Activated CD8-positive, alpha-beta memory T cell treated with anti-CD3 and anti-CD28 coated beads for 1 hour (primary cell): ENCODE measurements at places on chromosomes 7 and 10.

- DNase-seq, result no peak
Observed at GRCh38 chr7:120054376-120055100, 218.4 kb upstream of the KCND2 start.

- DNase-seq, result no peak
Observed at GRCh38 chr7:68393051-68393450, 1205.2 kb upstream of the AUTS2 start.

DNA sequence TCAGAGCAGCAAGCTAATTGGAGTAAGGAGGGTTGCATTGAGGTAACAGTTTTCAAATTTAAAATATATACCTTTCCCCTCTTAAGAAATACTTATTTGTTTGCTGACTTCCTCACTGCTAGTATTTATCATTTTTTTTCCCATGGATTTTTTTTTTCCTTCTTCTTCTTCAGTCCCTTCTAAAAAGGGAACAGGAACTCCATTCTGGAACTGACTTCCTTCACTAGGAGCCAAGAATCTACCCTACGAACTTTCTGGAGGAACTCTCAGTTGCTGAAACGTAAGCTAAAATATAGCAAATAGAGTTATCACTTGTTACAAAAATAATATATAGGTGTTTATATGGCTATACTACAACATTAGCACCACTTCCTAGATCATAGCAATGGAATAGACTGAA, 95.4 kb downstream of the HGF start:
- no peak for DNase-seq

DNA sequence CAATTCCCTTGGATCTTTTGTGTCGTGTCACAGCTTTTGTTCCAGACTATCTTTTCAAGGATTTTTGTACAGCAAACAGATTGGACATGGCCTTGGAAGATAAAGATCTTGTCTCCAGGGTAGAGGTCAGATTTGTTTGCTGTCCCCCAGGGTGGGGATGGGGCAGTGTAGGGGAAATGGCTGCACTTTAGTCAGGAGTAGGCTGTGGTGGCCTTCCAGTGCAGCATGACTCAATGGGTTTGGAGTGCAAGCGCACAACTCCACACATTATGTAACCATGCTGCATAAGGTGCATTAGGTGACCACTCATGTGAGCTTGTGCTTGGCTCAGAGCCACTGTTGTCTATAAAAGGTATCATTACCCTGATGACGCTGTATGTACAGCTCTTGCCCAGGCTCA, 23.9 kb upstream of the ADAMTS14 start:
- DNase-seq, result no peak

DNA sequence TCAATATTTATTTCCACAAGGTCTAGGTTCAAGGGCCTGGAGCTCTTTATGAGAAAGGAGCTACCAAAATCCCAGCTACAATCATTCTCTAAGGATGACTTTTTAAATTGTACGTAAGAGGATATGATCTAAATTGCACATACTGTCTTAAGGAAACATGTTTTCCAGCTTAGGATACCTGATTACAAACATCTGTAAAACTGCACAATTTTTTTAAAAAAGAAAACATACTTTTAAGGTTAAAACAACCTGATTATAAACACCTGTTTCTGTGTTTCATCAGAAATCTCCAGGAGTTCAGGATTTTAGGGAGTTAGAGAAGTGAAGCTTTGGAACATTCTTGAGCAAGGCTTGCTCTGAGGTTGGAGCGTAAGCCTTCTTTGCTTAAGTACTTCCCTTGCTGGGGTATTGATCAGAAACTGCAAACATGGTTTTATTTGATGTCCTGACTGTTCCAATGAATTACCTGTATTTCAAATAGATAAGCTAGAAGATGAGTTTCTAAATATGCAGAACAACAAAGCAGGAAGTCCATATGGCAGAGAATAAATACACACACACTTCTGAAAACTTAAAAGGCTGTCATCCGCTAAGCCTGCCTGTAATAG, 248.6 kb downstream of the GFRA1 start:
- no peak for DNase-seq

DNA sequence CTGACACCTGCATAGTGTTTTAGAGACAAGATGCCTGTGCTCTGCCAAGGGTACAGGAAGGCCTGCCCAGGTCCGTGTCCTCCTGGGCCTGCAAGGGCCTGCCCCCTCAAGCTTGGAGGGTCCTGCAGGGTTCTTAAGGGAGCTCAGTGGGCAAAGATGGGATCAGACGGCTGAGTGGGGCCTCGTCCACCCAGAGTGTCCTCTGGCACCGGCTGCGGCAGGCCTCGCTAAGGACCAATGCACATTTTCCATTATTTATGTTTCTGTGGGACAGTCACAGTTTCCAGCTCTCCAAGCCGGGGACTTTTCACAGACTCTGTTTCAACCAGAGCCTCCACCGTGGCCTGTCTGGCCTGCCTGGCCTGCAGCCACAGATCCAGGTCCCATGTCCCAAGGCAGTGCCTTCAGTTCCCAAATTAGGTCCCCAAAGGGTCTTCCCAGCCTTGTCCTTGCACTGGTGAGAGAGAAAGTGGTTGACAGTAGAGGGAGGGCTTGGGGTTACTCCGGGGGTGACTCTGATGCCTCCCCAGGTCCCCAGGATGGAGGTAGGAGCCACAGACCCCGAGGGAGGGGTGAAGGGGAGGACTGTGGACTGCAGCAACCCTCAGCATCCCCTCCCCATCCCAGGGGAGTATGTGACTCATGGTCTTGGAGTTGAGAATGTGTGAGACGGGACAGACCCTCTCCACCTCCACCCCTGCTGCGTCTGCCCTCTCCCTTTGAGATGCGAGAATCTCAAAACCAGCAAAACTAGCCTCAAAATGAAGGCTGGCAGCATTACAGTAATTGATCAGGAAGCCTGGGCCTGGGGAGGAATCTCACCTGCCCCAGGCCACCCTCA, 14.8 kb downstream of the MYL10 start:
- no peak for DNase-seq

- no peak for DNase-seq
Observed at GRCh38 chr10:36574207-36574606, 551.2 kb upstream of the ANKRD30A start.

- no peak for DNase-seq
Observed at GRCh38 chr7:45625714-45626440, 51.7 kb downstream of the ADCY1 start.

- no peak for DNase-seq
Observed at GRCh38 chr7:134907000-134907399, 79.3 kb upstream of the AGBL3 start.

GRCh38 chr10:1316121-1316808, 260.1 kb downstream of the WDR37 start:
- no peak for DNase-seq

DNA sequence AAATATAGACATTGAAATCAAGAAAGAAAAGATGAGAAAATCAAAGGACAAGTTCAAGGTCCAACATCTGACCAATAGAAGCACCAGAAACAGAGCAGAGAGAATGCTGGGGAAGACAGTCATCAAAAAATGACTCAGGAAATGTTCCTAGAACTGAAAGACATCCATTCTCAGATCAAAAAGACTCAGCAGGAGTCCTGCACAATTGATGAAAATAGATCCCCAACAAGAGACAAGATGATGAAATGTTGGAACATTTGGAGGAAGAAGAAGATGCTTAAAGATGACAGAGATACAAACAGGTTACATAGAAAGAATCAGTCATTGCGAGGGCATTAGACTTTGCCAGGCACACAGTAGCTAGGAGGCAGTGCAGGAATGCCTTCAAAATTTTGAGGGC, 30.0 kb upstream of the EIF5AL1 start:
- no peak for DNase-seq

- no peak for DNase-seq
Observed at GRCh38 chr10:122487174-122487765, 25.9 kb downstream of the HTRA1 start.

- no peak for DNase-seq
Observed at GRCh38 chr7:927031-927671, 27.3 kb downstream of the ADAP1 start.

GRCh38 chr7:151736403-151736909, 140.5 kb downstream of the PRKAG2 start:
- DNase-seq, result no peak

GRCh38 chr7:149398195-149398820, 62.6 kb downstream of the ZNF777 start:
- no peak for DNase-seq

DNA sequence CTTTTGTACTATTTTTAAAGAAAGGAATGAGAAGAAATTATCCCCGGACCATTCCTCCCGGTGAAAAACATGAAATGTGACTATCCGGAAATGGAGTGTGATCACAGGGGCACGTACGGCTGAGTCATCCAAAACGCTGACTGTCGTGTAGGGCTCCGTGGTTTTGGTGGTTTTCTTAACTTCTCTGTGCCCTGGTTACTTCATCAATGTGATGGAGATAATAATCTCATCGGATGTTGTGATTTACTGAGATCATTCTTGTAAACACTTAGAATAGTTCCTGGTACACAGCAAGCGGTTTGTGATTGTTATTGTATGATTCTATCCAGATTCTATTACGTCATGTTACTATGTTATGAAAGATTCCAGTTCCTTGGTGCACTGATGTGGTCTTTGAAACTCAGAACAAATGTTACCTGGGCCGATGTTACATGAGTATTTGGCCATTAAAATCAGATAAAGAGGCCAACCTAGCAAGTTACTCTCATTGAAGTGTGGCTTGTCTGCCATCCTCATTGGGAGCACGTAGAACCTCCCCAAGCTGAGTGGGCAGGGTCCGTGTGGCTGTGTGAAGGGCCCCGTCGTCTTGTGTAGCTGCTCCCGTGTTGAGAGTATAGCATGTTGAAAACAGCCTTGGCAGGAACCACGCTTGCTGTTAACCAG, 99.5 kb downstream of the CAMK1D start:
- DNase-seq, result peak; percentile 51

DNA sequence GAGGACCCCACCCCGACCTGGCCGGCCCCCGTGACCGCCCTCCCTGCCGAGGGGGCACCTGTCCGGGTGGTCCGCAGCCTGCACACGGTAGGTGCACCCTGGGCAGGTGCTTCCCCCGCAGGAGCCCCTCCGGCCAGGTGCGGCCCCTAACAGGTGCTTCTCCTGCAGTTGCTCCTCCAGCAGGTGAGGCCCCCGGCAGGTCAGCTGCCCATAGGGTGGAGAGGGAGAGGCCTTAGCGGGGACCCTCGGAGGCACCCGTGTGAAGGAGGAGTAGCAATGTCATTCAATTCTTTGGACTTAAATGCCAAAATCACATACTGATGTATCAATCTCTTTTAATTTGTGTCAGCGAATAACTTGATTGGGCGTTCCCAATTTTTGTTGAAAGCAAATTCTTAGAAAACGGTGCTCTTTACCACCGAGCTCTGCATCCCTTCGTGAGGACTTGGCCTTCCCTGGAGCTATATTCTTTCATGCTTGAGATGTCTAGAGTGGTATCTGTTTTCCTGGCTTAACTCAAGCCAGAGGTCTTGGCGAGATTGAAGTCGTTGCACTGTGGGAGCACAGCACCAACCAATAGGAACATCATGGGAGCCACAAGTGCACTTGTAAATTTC, 738 bp upstream of the NCAPG2 start:
- DNase-seq, result no peak

DNA sequence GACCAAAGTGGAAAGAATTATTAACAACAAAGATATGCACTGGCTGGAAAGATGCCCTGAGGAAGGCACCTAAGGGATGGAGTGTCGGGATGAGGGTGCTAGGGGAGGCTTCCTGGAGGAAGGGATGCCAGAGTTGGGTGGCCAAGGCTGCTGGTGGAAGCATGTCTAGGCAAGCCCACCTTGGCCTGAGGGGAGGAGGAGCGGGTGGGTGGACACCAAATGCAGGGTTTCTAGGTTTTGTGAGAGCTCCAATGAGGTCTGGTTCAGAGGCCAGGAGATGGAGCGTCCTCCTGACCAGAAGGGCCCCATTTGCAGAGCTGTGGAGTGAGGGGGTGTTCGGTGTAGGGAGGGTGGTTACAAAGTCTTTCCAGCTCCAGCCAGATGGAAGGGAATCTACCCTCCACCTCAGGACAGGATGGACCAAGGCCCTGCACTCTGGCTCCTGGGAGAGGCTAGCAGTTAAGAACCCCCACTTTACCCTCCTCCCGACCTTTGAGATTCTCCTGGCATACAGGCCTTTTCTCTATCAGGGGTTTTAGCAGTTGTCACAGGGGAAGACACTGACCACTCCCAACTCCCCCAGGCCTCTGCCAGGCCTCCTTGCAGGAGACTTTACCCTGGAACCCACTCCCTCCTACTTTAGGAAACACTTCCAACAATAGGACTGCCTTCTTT, 3.0 kb upstream of the DDIT4 start:
- DNase-seq, result no peak

DNA sequence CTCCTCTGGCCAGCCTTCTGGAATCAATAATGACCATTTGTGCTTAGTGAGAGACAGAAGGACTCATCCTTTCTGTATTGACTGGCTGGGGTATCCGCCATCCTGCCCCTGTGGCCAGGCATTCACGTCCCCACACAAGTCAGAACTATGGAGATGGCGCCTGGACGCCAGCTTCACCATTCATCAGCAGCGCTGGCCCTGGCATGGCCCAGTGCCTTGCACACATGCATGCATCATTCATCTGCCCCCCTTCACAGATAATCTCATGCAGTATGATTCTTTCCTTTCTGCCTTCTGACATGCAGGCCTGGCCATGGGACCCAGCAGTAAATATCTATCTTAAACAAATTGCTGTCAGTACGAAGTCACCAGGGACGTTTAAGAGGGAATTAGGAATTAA, 114.8 kb upstream of the MKI67 start:
- DNase-seq, result no peak

GRCh38 chr10:113987805-113988204, 55.9 kb upstream of the ADRB1 start:
- DNase-seq, result no peak

GRCh38 chr10:76882796-76883195, 754.8 kb downstream of the KCNMA1 start:
- no peak for DNase-seq

DNA sequence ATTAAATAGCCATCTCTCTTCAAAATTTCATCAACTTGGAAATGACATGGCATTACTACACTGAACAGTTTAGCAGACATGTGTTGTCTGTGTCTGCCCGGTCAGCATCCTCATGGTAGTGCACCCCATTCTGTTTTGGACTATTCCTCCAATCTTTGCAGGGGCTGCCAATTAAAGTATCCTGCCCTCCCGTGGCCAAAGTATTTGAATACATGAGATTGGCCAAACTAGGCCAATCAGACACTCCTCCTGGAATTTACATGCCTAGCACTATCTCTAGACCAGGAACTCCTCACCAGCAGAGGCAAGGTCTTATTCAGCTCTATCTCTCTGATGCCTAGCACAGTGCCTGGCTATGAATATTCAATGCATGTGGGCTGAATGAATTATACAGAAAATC, 4.4 kb downstream of the SHTN1 start:
- DNase-seq, result no peak

- peak; percentile 25 for DNase-seq
Observed at GRCh38 chr7:33040803-33041516, 21.6 kb downstream of the NT5C3A start.
